Stimulated activated CD8-positive, alpha-beta memory T cell treated with anti-CD3 and anti-CD28 coated beads, Interleukin-4, amount 100 ng/mL, for 24 hours (primary cell): ENCODE measurements at places on chromosomes 6 and 20.

DNA sequence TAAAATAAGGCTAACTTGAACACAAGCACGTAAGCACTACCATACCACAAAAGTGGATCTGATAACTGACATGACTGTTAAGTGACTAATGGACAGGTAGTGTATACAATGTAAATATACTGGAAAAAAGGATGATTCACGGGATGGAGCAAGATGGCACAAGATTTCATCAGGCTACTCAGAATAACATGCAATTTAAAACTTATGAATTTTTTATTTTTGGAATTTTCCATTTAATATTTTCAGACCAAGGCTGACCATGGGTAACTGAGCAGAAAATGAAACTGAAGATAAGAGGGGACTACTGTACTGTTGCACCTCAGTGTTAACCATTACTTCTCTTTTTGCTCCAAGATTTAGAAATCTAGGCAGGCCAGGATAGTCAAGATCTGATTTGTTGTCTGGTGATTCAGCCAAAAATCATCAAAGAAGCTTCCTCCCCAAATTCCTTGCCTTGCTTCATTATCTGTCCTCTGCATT lies 45.4 kb downstream of the TPBG start:
- DNase-seq: no peak

DNA sequence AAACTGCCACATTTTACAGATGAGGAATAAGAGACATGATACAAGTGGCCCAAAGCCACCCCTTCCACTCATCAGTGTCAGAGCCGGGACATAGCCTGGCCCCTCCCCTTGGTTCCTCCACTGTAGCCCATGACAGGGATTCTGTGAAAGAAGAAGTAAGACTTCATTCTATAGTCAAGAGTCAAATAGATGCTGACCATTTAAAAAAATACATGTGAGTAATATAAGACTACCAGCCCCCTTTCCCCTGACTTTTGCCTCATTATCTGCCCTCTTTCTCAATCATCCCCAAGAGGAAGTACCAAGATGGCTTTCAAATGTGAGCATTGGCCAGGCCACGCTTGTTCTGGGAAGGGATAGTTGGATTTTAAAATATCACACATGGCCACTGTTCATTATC lies 57.8 kb upstream of the TAB2 start:
- no peak for DNase-seq

GRCh38 chr6:46419576-46420002 lies 71.7 kb downstream of the RCAN2 start:
- DNase-seq: no peak

DNA sequence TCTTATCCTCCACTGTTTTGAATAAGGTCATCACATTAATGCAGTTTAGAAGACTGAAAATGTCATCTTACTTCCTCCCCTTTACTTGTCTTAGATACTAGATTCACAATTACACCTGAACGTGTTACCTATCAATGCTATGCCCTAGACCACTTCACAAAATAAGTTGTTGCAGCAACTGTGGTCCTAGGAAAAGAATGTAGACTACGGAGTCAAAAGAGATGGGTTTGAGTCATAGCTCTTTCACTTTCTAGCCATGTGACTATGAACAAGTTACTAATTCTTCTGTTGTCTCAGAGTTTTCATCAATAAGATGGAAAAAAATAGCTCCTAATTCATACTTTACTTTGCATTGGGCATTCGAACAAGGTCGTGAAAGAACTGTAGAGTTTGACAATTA lies 164.3 kb upstream of the PREP start:
- DNase-seq: no peak

DNA sequence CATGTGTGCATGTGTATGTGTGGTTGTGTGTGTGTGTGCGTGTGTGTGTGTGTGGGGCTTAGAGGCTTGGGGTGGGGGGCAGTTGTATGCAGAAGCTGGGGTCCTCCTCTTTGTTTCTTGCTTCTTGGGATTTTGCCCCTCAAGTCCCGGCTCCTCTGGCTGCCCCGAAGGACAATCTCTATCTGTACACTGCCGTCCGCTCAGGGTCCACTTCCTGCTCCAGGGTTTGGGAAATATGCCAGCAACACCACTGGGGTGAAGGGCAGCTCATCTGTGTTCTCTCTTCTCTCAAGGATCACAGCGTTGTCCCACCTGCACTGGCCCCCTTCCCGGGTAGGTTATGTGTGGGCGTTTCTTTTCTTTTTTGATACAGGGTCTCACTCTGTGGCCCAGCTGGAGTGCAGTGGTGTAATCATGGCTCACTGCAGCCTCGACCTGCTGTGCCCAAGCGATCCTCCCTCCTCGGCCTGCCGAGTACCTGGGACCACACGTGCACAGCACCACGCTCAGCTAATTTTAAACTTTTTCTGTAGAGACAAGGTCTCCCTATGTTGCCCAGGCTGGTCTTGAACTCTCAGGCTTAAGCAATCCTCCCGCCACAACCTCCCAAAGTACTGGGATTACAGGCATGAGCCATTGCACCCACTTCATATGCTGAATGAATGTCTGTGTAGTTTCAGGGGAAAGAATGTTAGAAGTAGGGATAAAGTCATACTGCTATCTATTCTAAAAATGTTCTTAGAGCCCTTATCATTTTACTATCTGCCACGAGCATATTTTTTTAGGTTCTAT lies 25.7 kb downstream of the SLC2A4RG start:
- no peak for DNase-seq

DNA sequence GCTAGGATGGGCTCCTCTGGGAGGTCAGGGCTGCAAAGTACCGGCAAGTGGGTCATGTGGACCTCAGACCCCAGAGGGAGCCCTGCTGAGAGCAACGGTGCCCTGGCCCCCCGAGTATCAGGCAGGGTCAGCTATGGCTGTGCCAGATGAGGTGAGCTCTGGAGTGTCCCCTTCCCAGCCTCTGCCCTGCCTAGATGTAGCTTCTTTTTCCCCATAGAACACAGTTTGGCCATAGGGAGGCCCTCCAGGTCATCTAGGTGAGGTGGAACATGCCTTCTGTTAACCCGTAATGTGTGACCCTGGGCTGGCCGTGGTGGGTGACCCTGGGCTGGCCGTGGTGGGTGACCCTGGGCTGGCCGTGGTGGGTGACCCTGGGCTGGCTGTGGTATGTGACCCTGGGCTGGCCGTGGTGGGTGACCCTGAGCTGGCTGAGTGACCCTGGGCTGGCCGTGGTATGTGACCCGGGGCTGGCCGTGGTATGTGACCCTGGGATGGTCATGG lies 21.2 kb upstream of the PCMTD2 start:
- DNase-seq: no peak

GRCh38 chr20:43744966-43745730 lies 18.3 kb upstream of the GTSF1L start:
- DNase-seq: no peak

DNA sequence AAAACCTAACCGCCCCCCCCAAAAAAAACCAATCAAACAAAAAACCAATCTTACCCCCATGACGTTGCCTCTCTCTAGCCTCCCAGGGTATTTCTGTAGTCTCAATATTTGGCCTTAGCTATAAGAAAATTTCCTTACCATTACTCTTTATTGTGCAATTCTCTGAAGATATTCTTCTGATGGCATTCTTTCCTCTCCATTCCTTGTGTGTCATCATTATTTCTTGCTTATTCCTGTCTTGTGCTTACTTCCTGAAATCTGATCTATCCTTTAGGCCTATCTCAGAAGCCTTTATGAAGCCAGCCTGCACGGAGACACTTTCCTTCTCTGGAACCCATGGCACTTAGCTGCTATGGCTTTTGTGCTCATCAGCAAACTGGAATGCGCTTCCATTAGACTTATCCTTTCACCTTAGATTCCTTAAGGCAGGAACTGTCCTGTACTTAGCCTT lies 65.9 kb upstream of the DDR1 start:
- no peak for DNase-seq

DNA sequence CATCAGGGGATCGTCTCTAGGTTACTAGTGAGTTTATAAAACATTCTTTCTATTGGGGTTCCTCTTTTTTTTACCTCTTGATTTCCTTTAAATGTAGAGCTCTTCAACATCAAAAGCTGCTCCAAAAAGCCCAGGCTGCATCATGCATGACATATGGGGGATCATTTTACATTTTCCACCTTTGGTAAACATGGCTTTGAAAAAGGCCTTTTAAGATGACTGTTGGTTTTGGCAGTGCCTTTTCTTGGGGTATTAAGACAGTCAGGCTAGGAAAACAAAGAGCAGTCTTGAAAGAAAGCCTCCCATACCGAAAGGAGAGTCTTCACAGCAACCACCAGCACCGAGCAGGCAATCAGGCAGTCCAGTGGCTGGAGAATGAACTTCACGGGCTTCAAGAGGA lies 73.2 kb downstream of the NPEPL1 start:
- no peak for DNase-seq

- no peak for DNase-seq
Measured at GRCh38 chr6:108132863-108133262, 33.0 kb upstream of the NR2E1 start.

GRCh38 chr6:123913863-123914262 lies 110.2 kb downstream of the NKAIN2 start:
- DNase-seq: no peak

- no peak for DNase-seq
Measured at GRCh38 chr6:17311595-17312311, 30.6 kb downstream of the RBM24 start.

DNA sequence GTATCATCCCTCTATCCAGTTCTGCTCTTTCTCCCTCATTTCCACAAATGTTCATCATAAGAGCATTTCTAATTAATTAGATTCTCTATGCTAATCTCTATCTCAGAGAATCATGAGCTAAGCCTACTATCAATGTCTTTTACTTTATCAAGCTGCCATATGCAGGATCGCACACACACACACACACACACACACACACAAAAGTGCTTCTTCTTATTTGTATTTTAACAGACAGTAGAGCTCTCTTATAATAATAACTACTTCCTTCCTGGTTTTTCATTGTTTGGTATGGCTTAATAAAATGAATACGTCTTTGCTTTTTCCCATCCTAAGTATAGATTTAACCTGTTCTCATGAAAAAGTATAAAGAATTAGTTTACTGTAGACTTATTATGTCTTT lies 170.2 kb downstream of the HAO1 start:
- DNase-seq: no peak

DNA sequence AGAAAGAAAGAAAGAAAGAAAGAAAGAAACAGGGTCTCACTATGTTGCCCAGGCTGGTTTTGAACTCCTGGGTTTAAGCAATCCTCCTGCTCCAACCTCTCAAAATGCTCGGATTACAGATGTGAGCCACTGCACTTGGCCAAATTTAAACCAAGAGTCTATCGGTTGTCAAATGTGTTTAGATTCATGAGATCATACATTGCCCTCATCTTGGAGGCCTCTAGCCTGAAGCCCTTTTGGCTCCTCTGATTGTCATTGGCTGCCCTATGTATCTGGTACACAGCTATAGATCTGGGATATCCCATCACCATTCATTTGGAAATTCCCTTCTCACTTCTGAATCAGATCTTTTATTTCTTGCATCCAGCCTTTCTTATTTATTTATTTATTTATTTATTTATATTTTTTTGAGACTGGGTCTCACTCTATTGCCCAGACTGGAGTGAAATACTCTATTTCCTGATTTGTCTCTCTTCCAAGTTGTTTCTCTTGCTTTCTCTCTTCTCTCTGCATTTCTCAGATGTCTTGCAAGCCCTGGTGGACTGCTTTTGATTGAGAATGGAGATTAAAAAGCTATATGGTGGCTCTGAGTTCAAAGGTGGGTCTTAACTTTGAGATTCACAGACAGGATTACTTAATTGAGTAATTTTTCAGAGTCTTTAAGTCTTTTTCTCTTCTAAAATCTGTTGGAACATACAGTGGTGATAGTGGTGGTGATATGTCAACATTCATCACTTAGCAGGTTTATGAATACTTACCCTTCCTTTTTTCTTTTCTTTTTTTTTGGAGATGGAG lies 121.9 kb downstream of the GJA1 start:
- DNase-seq: no peak

DNA sequence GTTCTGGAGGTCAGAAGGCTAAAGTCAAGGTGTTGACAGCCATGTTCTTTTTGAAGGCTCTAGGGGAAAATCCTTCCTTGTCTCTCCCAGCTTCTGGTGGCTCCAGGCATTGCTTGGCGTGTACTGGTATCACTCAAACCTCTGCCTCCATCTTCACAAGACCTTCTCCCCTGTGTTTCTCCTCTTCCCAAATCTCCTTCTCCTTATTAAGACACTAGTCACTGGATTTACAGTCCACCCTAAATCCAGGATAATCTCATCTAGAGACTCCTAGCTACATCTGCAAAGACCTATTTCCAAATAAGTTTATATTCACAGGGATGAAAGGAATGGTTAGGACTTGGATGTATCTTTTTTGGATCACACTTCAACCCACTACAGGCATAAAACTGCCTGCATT lies 26.0 kb upstream of the CTAGE9 start:
- DNase-seq: no peak

DNA sequence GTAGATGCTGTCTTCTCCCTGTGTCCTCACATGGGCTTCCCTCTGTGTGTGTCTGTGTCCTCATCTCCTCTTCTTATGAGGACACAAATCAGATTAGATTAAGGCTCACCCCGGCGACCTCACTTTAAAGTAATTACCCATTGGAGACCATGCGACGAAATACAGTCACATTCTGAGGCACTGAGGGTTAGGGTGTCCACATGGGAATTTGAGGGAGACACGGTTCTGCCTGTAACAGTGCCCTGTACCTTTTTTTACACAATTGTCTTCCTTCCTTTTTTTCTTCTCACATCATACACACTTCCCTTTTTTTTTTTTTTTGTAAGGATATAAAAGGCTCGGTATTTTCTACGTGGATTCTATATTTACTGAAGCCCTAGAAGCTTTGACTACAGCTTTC lies 48.9 kb downstream of the DEK start:
- no peak for DNase-seq

- no peak for DNase-seq
Measured at GRCh38 chr6:166861961-166862286, 94.4 kb downstream of the RNASET2 start.

DNA sequence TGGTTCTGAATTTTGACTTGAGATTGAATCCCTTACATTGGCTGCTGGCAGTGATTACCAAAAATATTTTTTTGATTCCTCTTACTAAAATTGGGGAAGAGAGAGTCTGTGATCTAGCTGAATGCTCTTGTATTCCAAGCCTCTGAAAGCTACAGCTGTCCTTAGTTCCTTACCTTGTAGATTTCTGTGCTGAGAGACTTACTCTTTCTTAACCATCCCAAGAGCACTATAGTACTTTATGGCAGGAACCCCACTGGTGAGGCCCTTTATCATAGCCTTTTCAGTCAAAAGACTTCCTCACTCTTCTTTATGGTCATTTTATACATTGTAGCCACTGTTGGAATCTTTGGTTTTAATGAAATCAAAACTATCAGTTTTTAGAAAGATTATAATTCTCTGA lies 19.1 kb upstream of the ERVFRD-1 start:
- no peak for DNase-seq

GRCh38 chr6:43454696-43455530 lies 435 bp downstream of the DLK2 start:
- DNase-seq: peak; percentile 61
